ENCODE measurements at places on chromosomes 1 and 21.

DNA sequence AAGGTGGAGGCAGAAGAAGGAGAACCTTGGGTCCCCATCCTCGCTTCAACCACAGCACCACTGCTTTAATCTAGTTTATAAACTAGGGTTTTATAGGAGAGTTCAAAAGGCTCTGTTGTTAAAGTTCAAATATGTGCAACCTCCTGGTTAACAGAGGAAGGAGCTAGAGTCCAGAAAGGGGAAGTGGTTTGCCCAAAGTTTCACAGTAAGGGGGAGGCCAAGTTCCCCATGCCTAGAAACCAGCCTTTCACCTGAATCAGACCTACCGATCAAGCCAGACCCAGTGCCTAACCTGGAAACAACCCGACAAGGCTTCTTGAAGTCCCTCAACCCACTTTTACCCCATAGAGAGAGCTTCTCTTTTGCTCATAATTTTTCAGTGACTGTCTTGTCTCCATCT lies 106.5 kb downstream of the PLPP3 start:
- DNase-seq = no peak

DNA sequence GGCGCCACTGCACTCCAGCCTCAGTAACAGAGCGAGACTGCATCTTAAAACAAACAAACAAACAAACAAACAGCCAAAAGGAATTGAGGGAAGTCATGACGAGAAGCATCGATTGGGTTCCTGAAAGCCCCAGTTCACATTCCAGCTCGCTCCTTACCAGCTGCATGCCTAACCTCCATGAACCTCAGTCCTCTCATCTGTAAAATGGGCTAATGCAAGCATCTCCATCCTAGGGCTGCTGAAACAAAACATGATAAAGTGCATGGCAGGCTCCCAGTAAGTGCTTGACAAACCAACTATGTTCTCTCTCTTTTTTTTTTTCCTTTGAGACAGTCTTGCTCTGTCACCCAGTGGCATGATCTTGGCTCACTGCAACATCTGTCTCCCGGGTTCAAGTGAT lies 79.7 kb upstream of the DISP3 start:
- DNase-seq = no peak

- no peak for DNase-seq
These were observed 14.6 kb downstream of the COL9A2 start for GRCh38 chr1:40302475-40302874.

GRCh38 chr1:62685431-62685859 lies 2.7 kb downstream of the DOCK7 start:
- no peak for DNase-seq

DNA sequence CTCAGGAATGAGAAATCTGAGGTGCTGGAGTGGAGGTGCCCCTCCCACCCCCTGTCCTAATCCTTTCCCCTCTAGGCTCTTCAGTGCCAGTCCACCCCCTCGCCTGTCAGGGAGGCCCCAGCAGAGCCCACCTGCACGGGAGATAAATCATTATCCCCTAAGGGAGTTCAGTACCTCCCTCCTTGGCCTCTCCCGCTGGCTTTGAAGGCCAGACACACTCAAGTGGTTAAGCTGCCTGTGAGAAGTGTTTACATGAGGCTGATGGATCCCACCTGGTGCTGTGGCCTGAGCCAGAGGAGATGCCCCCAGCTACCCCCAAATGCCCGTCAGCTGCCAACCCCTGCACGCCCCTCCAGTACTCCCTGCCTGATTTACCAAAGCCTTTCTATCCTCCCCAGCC lies 3.7 kb downstream of the RSPO1 start:
- no peak for DNase-seq

- no peak for DNase-seq
These were observed 36.4 kb upstream of the PRSS38 start for GRCh38 chr1:227779021-227779441.

DNA sequence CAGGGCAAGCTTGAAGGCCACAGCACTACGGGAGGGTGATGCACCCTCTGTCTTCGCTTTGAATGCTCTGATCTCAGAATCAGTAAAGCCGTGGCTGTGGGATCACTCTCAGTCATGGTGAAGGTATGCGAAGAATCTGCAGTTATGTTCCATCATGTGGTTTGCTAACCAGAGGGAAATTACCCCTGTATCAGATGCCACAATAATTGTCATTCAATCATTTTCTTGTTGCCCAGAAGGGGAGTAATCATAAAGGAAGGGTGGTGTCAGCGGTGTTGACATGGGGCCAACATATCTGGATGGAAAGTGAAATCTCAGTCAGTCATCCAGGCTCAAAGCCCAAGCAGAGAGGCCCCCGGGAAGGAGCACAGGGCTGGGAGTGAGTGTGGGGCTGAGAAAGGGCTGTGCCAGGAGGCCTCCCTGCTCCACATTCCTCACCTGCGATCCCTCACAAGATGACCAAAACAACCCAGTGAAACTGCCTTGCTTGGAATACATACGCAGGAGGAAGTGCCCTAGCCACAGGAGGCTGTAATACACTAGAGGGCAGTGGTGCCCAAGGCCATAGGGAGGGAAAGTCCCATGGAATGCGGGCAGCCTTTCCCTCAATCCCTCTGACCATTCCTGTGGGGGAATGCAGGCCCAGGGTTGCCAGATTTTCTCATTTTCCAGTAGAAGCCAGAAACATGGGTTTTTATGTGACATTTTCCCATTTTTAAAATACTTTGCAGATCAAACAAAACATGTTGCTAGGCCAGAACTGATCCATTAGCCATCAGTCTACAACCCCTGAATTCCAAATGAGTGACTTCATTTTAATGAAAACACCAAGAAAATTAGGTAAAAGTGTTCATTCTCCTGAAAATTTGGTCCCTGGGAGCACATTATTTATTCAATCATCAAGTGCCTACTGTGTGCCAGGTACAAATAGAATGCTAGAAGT lies 95.7 kb upstream of the VANGL1 start:
- DNase-seq = no peak

DNA sequence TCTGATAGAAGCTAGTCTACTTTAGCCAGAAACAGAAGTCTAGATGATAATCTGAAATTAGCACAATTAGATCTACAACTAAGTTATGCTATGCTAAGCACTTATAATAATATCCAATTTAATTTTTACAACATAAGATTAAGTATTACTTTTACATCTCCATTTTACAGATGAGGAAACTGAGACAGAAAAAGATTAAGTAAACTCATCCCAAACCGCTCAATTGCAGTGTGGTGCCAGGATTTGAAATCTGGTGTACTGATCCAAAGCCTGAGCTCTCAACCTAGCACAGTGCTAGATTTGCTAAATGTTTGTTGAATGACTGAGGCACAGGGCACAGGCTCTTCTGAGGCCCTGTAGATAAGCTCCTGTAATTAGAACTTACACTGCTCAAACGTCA lies 13.8 kb downstream of the KNCN start:
- DNase-seq = no peak

GRCh38 chr1:38826262-38826661 lies 33.3 kb downstream of the RRAGC start:
- no peak for DNase-seq

GRCh38 chr1:220213382-220213983 lies 58.8 kb downstream of the RAB3GAP2 start:
- no peak for DNase-seq

DNA sequence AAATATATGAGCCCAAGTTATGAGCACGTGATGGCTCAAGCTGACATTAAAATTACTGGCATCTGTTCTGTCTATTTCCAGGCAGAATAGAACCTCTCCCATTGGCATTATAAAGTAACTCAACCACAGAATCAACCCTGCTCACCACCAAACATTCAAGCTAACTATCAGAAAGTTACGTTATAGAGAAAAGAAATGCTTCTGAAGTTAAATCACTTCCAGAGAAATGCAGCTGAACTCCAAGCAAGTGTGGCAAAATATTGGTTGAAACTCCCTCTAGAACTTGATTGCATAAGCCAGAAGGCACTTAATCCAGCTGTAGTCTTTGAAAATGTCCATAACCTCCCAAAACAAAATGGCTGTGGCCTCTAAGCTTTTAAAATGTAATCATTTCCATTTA lies 36.2 kb upstream of the UBE2U start:
- no peak for DNase-seq

GRCh38 chr1:206797534-206798383 lies 25.5 kb upstream of the IL10 start:
- DNase-seq = no peak

Measured in effector CD4-positive, alpha-beta T cell (primary cell).